Activated naive CD4-positive, alpha-beta T cell (primary cell): ENCODE measurements at places on chromosomes 3 and 15.

DNA sequence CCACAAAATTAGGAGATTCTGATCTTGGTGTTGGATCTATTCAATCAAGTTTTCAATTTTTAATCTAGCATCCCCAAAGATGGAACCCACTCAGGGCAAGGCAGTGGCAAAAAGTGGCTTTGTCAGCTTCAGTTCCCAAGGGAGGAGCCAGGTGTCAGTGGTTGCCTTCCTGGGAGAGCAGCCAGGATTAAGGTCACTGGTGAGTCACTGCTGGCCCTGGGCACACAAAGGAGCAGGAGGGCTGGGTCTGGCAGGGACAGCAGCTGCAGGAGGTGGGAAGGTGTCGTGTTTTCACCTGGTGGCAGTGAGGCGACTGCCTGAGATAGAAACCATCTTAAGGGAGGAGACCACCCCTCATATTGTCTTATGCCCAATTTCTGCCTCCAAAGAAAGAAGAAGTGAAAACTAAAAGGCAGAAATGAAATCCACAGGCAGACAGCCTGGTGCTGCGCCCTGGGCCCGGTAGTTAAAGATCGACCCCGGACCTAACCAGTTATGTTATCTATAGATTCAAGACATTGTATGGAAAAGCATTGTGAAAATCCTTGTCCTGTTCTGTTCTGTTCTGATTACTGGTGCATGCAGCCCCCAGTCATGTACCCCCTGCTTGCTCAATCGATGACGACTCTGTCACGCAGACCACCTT lies 5.9 kb upstream of the KLHL25 start:
- no peak for DNase-seq

DNA sequence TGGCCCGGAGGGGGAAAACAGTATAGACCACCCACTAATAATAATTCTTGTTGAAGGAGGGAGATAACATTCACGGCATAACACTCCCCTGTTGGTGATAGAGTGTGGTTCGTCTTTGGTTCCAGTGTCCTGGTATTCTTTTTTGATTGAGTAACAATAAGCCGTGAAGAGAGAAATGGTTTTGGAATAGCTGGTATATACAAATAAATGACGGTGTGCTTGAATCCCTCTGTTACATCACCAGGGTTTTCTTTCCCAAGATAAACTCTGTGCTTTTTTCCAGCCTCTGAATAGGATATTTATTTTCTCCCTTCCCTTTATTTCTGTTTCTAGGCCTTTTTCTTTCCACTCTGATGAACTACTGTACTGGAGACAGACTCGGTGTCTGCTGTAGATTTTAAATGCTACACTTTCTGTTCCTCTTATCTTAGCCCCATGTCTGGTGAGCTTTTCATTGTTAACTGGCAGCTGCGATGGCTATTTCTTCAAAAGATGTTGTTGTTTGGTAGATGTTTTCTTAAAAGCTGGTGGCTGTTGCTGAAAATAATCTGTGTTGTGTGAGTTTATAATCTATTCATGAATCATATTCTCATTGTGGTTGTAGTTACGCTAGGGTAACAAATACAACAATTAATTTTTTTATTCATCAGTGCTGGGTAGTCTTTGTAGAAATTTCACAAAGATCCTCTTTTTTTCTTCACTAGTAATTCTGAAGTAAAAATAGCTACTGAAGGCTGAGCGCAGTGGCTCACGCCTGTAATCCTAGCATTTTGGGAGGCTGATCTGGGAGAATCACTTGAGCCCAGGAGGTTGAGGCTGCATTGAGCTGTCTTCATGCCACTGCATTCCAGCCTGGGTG lies 15.5 kb upstream of the SCAANT1 start:
- no peak for DNase-seq

- no peak for DNase-seq
These were observed 223.0 kb downstream of the PDZRN3 start for GRCh38 chr3:73401616-73402279.

DNA sequence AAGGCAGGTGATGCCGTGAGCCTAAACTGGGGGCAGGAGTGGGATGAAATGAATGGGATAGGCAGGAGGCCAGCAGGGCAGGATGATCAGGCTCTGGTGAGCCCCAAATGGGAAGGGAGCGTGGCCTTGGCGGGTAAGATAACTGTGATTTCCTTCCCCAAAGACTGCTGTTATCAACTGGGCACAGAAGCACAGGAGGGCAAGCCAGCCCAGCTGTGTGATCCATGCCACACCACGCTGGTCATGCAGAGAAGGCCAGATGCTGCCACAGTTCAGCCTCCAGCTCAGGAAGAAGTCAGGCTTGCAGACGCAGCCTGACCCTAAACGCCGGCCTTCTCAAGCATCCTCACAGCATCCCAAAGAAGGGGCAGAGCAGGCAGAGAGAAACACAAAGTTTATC lies 52.1 kb upstream of the GNB5 start:
- no peak for DNase-seq
